ENCODE measurements at places on chromosomes 3 and 15. TPM values are rescaled to one million over a fixed set of nuclear protein-coding genes. Genes with fewer than 3 reads are reported as not detected.

GRCh38 chr15:34240537-34240936 is 15.7 kb downstream of the EMC4 start:
- DNase-seq: no peak

DNA sequence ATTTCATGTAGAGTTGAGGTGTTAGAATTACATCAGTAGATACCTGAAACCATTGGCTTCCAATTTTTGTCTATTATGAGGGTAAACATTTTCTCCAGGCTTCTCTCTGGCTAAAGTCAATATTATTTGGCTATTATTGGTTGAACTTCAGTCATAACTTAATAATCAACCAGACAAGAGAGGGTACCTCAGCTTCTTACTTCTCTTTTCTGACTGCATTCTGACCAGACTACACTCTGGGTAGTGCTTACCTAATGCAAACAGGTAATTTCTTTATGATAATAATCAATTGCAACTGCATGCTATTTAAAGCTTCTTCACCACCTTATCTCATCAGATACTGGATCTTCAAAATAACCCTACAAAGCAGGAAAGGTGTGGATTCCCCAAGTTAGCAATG is 85.1 kb downstream of the ANP32A start:
- no peak for DNase-seq

DNA sequence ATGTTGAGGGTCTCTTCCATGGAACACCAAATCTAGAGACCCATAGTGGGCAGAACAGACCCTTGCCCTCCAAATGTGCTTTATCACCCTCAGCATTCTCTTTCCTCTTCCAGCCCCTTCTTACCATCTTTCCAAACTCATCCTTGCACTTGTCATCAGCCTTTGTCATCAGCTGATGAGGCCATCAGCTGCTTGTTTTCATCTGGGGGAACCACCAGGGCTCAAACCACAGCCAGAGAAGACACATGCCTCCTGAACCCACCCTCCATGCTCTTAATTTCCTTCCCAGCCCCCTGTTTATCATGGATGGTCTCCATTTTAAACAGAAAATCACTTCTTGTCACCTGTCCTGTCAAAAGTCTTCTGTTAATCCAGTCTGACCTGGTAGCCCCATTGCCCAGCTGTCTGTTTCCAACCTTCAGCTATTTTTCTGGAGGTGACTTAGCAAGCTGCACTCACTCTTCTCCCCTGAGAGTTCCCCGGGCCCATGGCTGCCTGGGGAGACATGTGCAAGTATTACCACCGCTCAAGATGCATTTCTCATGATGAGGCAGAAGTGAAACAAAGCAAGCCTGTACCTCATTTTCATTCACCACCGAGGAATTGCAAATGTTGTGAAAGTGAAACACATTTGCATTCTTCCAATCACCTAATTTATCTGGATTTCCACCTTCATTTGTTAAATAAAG is 14.7 kb upstream of the SYNM start:
- no peak for DNase-seq

- DNase-seq: no peak
Observed at GRCh38 chr3:101544161-101544850, 17.4 kb upstream of the TRMT10C start.

TARS3 gene
- total RNA-seq: 11.7 TPM

TRH gene
- not detected for total RNA-seq

KCNH8 gene
- not detected for total RNA-seq

CHD2 gene
- 54.1 TPM for total RNA-seq
